Tibial nerve (tissue), 4 donors: ENCODE measurements at places on chromosomes 5 and 9. TPM values are rescaled to one million over a fixed set of nuclear protein-coding genes. Genes with fewer than 3 reads are reported as not detected.
A peak's percentile ranks its signal among the peaks of the same experiment; 100 is the strongest.

The FREM1 gene
- 7.1 TPM for total RNA-seq

GRCh38 chr9:19127871-19128500, 694 bp upstream of the PLIN2 start:
- H3K27ac ChIP-seq: peak overlapping the region; percentile 99
- no peaks in the 10 kb centered on the region for H3K36me3 ChIP-seq
- no peaks in the 10 kb centered on the region for H3K4me1 ChIP-seq
- peak; percentile 24 for DNase-seq
- H3K27me3 ChIP-seq: no peaks in the 10 kb centered on the region

DNA sequence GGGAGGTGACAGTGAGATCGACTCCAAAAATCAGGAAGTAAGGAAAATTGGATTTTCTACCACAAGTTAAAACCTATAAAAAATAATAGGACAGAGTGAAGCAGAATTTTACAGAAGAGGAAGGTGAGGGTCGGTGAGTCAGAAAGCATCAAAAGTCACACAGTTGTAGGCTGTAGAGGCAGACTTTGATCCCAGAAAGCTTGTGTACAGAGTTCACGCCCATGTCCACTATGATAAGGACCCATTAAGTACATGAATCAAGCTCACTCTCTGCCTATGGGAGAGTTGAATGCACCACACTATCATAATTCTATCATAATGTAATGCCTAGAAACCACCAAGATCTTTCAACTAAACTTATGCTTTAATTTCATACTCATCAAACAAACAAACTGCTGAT, 291.2 kb downstream of the PRELID2 start:
- no peak overlapping the region for H3K27ac ChIP-seq
- no peaks in the 10 kb centered on the region for H3K4me1 ChIP-seq
- DNase-seq: no peak
- no peak overlapping the region for H3K4me3 ChIP-seq
- no peaks in the 10 kb centered on the region for H3K27me3 ChIP-seq

DNA sequence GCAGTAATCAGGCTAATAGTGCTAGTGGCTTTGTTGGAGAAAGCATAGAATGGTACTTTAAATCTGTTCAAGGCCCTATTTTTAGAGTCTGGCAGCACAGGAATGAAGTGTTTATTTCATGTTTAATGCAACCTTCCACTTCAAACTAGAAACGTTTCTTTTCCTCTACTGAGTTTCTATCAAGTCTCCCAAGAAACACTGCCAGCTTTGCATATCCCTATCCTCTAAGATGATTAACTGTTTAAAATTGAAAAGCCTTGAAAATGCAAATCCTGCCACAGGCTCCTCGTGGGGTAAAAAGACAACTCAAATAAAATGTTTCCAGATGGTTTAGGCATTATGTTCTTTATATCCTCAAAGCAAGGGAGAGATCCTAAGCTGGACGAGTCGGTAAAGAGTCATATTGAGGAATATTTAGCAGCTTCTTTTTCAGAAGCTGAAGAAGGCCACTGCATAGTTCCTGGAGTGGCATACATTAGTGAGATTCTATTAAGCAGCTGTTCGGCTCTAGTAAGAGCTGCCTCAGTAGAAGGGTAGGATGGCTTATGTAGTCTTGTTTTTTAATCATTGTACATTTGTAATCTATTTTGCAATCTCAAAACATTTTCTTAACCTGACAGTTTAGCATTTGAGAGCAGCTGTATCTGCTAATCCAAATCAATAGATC, 251.2 kb downstream of the CHSY3 start:
- H3K36me3 ChIP-seq: no peaks in the 10 kb centered on the region
- no peak for DNase-seq
- H3K4me1 ChIP-seq: no peaks in the 10 kb centered on the region
- no peak overlapping the region for H3K27ac ChIP-seq
- H3K4me3 ChIP-seq: no peak overlapping the region
- no peaks in the 10 kb centered on the region for H3K27me3 ChIP-seq

- no peak for DNase-seq
- H3K27me3 ChIP-seq: no peaks in the 10 kb centered on the region
- no peak overlapping the region for H3K4me3 ChIP-seq
- H3K27ac ChIP-seq: no peak overlapping the region
Measured at GRCh38 chr5:16565118-16565517, 51.7 kb downstream of the RETREG1 start.

GRCh38 chr9:20835377-20836286, 151.6 kb downstream of the FOCAD start:
- H3K27me3 ChIP-seq: no peaks in the 10 kb centered on the region
- H3K4me1 ChIP-seq: no peaks in the 10 kb centered on the region
- no peak overlapping the region for H3K27ac ChIP-seq
- DNase-seq: no peak
- H3K36me3 ChIP-seq: no peaks in the 10 kb centered on the region

DNA sequence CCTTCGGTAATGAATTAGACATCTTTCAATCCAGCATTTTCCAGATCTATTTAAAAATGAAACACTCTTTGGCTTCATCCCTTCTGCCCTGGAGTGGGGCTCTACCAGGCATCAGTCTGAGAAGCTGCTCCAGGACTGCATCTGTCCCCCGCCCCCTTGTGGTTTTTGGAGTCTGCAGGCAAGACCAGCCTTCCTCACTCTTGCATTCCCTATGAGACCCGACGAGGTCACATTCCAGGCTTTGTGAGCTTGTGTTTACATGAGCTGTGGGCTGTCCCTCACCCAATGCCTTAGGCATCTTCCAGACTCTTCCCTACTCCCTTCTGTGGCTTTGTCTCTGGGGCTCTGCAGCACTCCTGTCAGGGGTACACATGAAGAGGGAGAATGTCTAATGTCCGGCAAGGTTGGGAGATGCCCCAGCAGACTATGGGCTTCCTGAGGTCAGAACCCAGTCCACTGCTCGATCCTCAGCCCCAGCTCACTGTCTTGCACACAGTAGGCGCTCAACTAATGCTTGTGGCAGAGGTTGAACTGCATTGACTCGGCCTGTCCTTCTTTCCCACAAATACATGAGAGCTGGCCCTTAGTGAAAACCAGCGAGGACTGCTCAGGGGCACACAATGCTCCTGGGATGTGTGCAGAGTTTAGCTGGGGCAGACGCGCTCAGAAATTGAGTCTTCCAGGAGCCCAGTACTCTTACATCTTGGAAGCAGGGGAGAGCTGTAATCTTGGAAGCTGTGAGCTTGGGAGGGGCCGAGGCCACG, 11.7 kb upstream of the GADD45G start:
- no peak for DNase-seq
- no peak overlapping the region for H3K4me3 ChIP-seq
- H3K27ac ChIP-seq: no peak overlapping the region
- no peaks in the 10 kb centered on the region for H3K27me3 ChIP-seq

DNA sequence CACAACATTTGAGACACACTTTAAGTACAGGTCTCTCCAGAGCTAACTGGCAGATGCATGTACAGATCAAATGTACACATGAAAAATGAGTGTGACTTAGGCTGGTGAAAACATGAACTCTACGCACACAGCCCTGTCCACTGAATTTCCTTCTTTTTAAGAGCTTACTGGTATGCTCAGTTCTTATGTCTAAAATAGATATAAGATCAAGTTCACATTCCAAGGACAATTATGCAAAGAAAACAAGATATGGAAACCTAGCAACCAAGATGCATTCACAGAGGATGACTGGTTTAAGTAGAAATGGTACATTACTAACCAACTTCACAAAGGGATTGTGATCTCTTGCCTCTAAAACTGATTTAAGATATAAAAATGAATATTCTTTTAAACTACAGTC, 56.7 kb downstream of the TLE1 start:
- no peak for DNase-seq
- peaks cover 30% of the 10 kb centered on the region for H3K36me3 ChIP-seq
- no peaks in the 10 kb centered on the region for H3K27me3 ChIP-seq
- H3K4me1 ChIP-seq: peaks cover 48% of the 10 kb centered on the region
- H3K4me3 ChIP-seq: no peak overlapping the region

- no peak for DNase-seq
- H3K4me1 ChIP-seq: no peaks in the 10 kb centered on the region
- H3K4me3 ChIP-seq: no peak overlapping the region
- H3K27ac ChIP-seq: no peak overlapping the region
- no peaks in the 10 kb centered on the region for H3K27me3 ChIP-seq
Measured at GRCh38 chr9:23730364-23730763, 95.7 kb downstream of the ELAVL2 start.
